Activated CD8-positive, alpha-beta memory T cell treated with anti-CD3 and anti-CD28 coated beads for 4 hours (primary cell): ENCODE measurements at places on chromosomes 1 and 21.
A peak's percentile ranks its signal among the peaks of the same experiment; 100 is the strongest.

DNA sequence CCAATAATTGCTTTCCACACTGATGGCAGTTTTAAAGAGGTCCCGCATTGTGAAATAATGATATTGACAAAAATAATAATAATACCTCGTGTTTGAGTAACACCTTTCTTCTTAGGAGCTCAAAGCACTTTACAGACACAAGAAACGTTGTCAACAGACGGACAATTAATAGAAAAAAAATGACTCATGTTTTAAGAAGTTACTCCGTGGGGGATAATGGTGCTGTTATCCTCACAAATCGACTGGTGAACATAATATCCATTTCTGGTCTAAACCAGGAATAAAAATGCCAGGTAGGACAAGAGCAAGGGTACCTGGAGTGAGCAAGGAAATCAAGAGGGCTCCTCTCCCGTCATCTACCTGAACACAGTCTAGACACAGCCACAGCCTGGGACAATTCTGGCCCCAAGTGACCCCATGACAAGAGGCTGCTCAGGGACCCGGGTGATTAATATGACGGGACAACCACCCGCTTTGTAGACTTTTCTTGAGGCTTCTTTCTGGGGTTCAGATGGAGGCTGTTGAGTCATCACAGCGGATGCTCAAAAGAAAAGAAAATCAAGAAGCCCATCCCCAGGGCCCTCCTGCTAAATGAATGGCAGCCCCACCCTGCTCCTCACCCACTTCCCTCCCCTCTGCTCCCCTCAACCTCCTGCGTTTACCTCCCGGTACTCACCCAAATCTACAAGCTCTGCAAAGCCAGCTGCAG, 146.2 kb upstream of the IRF2BP2 start:
- no peak for DNase-seq

GRCh38 chr1:185674201-185674600, 60.0 kb upstream of the HMCN1 start:
- DNase-seq, result no peak

GRCh38 chr1:168069384-168069783, 67.3 kb downstream of the GPR161 start:
- no peak for DNase-seq

GRCh38 chr1:16229976-16230740, 6.8 kb downstream of the CPLANE2 start:
- no peak for DNase-seq

DNA sequence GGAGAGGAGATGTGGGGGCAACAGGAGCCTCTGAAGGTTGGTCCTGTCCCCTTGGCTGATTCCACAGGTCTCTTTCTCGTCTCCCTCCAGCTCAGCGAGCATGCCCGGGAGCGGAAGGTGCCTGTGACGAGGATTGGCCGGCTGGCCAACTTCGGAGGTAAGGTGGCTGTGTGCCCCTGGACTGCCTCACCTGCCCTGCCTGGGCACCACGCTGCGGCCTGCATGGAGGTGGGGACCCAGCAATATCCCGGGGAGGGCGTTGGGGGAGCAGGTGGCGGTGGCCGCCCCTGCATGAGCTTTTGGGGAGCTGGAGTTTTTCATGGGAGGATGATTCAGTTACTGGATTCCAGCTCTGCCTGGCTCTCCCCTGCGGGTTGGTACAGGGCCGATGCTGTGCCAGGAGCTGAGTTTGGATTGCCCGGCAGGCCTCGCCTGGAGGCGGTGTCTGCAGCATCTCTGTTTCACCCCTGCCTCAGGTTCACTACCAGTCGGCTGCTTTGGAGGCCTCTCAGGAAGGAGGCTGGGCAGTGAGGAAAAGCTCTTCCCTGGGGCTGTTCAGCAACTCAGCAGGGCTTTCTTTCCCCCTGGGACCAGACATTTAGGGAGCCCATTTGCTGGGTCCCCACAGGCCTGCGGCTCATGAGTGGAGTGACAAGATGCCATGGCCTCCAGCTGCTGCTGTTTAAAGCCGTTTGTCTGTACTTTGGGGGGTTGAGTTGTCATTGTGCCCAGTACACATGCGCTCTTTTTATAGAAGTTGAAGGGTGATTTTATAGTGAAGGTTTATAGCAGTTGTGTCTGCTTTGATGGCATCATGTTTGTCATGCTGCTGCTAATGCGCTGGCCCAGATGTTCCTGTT, 25.7 kb downstream of the COQ8A start:
- no peak for DNase-seq

- no peak for DNase-seq
Observed at GRCh38 chr21:39867198-39867650, at the start of gene PCP4. Gene PCP4 (plus strand): TSS chr21:39867438. CDS start chr21:39867502, 64 bp downstream.

GRCh38 chr21:35138665-35139381, 89.7 kb upstream of the RUNX1 start:
- DNase-seq, result peak; percentile 49

DNA sequence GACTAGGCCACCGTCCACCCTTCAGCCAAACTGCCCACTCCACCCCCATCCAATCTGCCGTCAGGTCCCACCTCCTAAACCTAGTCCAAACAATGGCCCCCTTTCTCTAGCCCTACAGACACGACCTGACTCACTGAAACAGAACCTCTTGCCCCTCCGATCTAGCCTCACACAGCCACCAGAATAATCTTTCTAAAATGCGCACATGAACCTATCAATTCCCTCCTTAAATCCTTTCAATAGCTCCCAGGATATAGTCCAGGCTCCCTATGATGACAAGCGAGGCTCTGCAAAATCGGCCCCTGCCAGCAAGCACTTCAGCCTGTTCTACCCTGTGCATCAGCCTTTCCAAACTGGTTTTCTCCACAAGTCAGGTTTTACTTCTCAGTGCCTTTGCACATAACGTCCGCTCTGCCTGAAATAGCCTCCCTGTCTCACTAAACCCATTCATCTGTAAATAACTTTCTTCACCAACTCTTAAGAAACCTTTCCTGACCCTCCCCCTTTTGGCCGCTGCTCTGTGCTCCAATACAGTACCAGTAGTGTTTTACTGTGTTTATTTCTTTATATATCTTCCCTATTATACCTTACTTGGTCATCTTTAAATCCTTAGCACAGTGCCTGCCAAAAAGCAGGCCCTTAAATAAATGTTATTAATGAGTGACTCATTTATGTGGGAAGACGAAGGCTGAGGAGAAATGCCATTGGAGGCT, 9.0 kb upstream of the CDC20 start:
- DNase-seq, result no peak

- no peak for DNase-seq
Observed at GRCh38 chr21:16438761-16439160, 709.0 kb downstream of the USP25 start.

DNA sequence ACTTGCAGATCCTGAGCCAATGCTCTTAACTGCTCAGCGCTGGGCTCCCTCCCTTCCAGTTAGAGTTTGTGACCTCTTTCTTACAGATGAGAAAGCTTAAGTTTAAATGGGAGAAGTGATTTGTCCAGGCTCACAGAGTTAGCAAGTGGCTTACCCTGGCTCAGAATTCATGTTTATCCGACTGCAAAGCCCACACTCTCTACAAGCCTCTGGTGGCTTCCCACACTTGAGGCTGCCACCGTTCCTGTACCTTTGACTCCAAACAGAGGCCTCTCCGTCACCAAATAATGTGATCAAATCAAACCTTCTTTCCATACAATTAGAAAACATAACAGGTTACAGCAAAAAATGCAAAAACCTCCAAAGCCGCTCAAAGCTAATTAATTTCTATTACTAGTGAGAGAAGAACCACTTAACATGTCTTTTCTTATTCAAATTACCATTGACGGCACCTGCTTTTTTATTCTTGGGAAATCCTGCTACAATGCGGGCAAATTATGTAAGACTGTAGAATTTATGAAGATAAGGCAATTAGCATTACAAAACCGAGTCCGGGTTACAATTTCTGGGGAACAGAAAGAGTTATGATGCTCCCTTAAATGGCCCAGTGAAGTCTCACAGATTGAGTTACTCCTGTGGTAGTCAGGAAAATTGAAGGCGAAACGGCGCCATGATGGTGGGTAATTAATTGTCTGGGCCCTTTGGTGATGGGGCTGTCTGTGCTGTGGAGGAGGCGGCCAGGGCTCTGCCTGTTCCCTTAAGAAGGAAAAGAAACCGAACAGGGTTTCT, 324.3 kb upstream of the POU3F1 start:
- DNase-seq, result no peak

DNA sequence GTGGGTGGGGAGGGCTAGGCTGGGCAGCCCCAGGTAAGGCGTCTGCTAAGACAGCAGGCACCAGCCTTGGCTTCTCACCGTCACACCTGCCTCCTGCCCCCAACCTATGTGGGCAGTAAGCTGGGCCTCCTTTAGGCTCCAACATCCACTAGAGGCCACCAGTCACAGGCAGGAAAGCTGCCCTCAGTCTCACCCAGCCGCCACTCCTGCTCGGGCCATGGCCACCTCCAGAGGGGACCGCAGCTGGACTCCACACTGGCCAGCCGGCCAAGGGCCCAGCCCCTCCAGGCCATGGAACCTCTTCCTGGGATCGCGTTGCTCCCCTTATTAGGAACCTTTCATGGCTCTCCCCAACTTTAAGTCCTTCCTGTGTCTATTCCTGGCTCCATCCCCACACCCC, 74.5 kb downstream of the MRPL37 start:
- no peak for DNase-seq

DNA sequence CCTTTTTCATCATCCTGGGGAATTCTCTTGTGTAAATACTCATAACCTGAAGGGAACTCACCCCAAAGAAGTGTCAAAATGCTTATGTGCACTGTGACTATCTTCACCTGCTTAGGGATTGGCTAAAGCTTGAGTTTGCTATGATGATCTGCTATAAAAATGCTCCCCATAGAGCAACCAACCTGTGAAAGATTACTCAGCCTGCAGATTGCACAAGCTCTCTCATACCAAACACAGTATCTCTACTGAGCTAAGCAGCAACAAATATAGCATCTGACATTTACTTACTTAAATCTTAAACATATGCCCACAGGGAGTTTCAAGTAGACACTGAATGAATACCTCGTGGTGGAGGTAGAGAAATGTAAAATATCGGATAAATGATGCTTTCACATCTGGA, 725.8 kb downstream of the MRPL39 start:
- no peak for DNase-seq

GRCh38 chr21:39661740-39662139, 49.0 kb downstream of the B3GALT5 start:
- DNase-seq, result no peak

GRCh38 chr1:167482184-167482583, 36.1 kb downstream of the CD247 start:
- DNase-seq, result no peak

DNA sequence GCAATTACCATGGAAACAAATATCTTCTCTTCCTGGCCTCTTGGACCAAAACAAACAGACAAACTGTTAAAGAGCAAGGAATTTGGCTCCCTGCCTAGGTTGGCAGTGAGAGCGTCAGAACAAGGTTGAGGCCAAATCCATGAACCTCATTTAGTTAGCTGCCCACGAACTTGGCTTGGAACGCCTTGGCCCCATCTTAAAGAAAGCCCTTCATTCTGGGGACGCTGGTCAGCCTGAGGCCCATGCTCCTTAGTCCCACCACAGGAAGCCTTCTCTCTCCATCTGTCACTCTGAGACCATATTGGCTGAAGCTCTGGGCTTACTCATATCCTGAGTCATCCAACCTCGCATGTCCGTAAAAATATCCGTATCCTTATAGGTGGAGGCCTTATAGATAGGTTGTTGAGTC, 62.4 kb upstream of the DIRAS3 start:
- DNase-seq, result no peak

DNA sequence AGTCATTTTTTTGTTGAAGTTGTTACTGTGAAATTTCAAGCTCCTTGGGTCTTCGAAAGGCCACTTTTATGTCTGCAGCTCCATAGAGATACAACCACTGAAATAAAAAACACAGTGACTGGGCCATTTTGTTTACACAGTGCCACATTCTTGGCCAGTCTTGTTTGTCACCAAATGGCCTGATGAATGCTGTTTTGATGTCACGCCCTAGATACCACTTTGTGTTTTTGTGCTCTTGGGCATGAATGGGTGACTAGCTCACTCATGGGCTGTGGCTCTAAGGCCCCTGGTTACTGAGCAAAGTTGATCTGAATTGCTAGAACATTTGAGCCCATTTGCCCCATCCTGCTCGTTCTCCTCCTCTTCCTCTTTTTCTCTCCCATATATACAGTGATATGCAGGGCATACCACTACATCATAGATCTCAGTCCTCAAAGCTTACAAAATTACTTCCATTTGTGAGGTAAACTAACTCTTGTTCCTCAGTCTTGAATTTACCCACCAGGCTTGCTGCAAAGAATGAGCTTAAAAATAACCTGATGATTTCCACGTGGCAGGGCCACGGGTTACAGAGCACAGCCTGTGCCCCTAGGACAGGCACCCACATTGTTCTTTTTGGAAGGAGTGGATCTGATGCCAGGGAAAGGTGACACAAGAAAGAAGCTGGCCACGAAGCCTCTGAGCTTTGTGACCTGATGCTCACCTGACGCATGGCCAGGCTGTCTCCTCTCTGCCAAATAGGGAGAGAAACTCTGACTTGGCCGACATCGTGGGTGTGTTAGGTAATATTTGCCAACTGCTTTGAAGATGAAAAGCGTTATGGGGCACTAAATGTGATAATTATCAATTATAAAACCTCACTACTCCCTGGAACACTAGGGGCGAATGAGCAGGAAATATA, 92.4 kb downstream of the RUNX1 start:
- no peak for DNase-seq

DNA sequence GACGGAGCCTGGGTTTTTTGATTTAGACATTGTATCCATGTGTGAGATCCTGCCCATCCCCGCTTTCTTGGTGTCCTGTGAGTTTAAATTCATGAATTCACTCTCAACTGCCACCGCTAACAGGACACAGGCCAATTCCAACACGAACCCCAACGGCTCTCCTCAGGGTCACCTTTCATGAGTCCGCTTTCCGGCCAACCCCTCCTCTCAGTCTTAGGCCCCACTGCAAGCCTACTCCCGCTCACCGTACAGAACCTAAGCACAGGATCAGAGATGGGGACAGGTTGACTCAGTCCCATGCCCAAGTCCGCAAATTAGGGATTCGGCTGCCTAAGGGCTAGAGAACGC, 238 bp upstream of the SCP2 start:
- no peak for DNase-seq

- DNase-seq, result no peak
Observed at GRCh38 chr1:26553942-26554682, 24.6 kb downstream of the RPS6KA1 start.

GRCh38 chr21:35254765-35255138, 205.7 kb upstream of the RUNX1 start:
- DNase-seq, result no peak

DNA sequence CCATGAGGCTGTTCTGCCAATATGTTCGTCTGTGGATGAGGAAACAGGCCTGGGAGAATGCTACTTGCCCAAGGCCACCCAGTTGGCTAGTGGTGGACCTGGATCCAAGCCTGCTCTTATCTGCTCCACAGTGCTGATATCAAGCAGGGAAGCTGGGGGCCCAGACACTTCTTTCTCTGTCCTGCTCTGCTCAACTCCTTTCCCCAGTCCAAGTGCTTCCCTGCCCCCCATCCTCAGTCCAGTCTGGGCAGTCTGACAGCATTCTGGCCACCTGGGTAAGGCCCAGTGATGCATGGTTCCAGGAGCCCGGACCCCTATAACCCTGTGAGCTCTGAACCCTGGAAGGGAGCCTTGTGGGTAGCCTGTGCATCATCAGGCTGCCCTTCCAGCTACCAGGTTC, 4.2 kb upstream of the PAQR7 start:
- DNase-seq, result no peak
